Stimulated activated CD4-positive, alpha-beta T cell treated with anti-CD3 and anti-CD28 coated beads, Interleukin-15, amount 100 ng/mL, for 1 hour (primary cell): ENCODE measurements at places on chromosomes 12 and 14.

DNA sequence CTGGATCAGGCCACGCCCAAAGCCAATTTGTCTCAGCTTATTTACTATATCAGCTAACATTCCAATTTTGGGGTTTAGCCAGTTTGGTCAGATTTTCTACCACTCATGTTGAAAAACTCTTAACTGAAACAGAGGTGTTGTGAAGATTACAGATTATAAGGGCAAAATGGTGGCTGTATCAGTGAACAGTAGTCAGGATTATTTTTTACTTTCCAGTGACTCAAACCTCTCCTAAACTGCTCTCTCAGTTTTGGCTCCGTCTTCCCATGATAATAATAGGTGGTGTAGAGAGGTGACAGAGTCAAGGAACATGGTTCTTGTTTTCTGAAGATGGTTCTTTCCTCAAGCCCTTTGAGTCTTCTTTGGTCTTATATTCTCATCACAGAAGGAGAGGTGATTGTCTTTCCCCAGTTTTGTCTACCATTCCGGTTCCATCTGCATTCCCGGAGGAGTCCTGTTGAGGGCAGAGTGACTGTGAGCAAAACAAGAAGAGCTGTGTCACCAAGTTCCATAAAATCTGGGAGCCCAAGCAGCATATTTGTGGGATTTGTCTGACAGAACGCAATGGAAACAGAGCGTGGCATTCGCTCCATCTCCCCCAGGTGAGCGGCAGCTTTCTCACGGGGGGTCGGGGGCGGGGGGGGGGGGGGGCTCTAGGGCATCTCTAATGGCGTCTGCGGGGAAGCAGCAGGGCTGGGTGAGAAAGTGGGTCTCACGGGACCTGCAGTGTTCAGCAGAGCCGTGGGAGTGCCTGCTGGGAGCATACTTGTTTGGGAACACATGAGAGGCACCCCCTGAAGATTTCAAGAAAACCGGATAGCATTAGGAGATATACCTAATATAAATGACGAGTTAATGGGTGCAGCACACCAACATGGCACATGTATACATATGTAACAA lies 59.1 kb downstream of the TBC1D30 start:
- DNase-seq = no peak

- DNase-seq = no peak
Observed at GRCh38 chr12:53052419-53053217, 2.8 kb downstream of the TNS2 start.

DNA sequence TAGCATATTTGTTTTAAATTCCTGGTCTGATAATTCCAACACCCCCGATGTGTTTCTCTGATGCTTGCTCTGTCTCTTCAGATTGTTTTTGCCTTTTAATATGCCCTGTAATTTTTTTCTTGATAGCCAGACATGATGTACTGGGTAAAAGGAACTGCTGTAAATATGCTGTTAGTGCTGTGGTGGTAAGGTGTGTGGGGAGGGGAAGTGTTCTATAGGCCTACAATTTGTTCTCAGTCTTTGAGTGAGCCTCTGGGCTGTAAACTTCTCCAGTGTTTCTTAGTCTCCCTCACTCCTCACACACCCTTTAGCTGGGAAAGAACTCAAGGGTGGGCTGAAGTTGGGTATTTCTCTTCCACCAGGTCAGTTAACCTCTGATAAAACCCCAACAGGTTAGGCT lies 147.0 kb upstream of the OR4E1 start:
- no peak for DNase-seq

DNA sequence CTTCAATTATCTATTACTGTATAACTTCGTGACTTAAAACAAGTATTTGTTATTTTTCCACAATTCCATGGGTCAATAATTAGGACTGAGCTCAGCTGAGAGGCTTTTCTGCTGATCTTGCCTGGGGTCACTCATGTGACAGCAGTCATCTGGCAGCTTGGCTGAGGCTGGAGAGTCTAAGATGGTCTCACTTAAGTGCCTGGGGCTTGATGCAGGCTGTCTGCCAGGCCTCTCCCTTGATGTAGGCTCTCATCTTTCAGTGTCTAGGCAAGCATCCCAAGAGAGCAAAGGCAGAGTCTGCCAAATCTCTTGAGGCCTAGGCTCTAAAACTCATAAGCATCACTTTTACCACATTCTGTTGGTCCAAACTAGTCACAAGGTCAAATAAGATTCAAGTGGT lies 93.2 kb downstream of the NKX2-1 start:
- no peak for DNase-seq

GRCh38 chr12:47021298-47021697 lies 58.1 kb upstream of the PCED1B start:
- no peak for DNase-seq

DNA sequence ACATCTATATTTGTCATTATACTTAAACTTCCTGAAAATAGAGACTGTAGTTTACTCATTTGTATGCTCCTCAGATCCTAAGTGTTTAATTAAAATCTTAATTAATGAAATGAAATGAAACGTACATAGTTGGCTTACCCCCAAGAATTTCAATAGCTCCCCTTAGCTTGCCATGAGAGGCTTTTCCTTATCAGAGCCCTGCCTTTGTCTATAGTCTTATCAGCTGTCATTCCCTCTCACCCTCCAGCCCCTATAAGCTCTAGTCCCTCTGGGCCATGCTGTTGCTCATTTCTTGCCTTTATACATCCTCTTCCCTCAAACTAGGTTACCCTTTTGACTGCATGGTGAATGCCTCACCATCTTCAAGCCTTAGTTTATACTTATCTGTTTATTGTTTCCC lies 1.1 kb upstream of the RTRAF start:
- DNase-seq = no peak

GRCh38 chr12:76698966-76699365 lies 64.9 kb upstream of the ZDHHC17 start:
- DNase-seq = no peak

DNA sequence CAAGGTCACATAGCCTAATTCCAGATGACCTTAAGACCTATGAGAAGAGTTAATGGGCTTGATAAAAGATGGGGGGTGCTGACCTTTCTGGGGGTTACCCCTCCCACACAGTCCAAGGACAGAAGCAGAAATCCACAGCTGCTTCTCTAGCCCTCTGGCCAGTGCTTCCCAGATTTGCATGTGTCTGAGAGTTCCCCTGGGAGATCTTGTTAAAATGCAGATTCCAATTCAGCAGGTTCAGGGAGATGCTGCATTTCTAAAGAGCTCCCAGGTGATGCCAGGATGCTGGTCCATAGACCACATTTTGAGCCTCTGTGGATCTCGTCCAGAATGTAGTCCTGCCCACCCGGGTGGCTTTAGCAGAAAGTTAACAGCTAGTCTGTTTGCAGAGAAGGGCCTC lies 82.1 kb downstream of the WSCD2 start:
- no peak for DNase-seq

DNA sequence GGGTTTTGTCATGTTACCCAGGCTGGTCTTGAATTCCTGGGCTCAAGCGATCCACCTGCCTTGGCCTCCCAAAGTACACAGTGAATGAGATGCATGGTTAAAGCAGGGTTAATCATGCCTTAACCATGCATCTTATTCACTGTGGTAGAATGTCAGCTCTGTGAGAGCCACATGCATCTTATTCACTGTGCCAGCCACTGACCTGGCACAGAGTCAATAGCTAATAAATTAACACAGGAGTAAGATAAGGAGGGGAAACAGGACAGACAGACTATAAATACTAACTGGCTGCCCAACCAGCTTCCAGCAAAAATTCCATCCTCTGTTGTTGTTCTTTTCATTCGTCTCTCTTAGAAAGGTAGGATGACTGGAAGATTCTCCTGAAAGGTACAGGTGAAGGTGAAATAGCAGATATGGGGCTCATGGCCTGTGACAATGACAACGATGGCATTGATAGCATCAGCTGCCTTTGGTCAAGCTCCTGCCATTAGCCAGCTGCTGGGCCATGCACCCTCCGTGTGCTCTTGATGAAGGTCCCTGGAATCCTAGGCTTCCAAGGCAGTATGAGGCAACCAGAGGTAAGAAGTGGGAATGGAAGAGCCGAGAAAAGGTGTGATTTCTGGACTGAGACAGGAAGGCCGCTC lies 76.6 kb downstream of the ZNF664 start:
- DNase-seq = no peak

GRCh38 chr12:98238515-98239130 lies 276.8 kb upstream of the TMPO start:
- DNase-seq = no peak

GRCh38 chr14:101369916-101370592 lies 191.2 kb upstream of the DIO3 start:
- no peak for DNase-seq

GRCh38 chr12:46383654-46384450 lies 11.3 kb upstream of the SLC38A2 start:
- peak; percentile 45 for DNase-seq

GRCh38 chr12:108750526-108750925 lies 19.2 kb upstream of the CORO1C start:
- DNase-seq = no peak

- DNase-seq = no peak
Observed at GRCh38 chr12:118061873-118062843, 1.2 kb upstream of the WSB2 start.

DNA sequence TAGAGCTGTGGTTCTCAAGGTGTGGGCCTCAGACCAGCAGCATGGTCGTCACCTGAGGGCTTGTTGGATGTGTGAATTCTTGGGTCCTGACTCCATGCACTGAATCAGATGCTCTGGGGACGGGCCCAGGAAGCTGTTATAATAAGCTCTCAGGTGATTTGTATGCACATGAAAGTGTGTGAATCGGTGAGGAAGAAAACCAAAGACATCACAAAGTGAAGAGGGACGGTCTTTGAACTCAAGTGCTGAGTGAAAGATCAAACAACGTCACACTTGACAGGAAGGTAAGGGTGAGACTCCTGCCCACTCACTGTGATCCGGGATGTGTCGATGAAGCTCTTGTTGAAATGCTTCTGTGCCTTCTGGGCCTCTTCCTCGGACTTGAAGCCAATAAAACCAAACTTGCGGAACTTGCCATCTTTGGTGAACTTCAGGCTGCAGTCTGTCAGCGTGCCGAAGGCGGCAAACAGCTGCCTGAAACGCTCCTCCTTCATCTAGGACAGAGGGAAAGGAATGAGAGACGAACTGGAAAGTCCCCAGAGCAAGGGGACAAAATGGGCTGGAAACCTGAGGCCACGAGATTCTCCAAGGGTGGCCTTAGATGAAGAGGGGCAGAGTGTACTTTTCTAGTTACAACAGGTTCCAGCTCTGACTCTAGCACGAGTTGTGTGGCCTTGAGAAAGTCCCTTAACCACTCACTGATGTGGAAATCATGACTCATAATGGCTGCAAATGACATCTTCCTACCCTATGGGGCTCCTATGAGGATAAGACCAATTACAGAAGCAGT lies 4.0 kb downstream of the RBM19 start:
- DNase-seq = peak; percentile 5

GRCh38 chr12:53975064-53975471 lies 314 bp upstream of the HOTAIR start:
- DNase-seq = no peak

DNA sequence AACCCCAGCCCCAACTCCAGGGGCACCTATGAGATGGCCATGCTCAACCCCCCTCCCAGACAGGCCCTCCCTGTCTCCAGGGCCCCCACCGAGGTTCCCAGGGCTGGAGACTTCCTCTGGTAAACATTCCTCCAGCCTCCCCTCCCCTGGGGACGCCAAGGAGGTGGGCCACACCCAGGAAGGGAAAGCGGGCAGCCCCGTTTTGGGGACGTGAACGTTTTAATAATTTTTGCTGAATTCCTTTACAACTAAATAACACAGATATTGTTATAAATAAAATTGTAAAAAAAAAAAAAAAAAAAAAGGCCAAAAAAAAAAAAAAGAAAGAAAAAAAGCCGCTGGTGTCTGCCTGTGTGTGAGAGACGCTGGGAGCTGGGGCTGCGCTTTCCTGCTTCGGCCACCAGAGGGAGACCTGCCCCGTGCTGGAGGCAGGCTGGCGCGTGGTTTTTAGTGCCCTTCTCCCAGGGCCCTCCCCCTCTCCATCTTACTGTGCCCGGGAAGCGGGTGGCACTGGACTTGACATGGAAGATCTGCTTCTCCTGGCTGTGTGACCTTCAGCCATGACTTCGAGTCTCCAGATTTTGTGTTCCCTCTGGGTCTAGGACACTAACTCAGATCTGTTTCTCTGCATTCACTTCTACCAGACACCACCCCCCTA lies 3.4 kb upstream of the NXPH4 start:
- peak; percentile 77 for DNase-seq

DNA sequence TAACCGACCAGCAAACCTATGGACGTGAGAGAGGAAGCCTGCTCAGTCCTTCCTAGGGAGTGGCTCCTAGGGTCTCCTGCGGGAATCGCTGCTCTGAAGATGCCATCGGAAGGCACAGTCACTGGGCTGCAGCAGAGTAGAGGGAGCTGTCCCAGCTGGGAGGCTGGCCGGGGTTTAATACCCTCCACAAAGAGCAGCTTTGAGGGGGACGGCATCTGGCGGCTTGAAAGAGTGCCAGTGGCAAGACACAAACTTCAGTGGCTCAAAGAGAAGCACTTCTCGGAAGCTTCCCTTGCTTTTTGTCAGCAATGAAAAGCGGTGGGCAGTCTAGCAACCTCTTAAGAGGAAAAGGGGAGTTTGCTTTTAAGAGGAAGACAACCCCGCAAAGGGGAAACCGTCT lies 114.6 kb downstream of the TMEM132C start:
- no peak for DNase-seq

DNA sequence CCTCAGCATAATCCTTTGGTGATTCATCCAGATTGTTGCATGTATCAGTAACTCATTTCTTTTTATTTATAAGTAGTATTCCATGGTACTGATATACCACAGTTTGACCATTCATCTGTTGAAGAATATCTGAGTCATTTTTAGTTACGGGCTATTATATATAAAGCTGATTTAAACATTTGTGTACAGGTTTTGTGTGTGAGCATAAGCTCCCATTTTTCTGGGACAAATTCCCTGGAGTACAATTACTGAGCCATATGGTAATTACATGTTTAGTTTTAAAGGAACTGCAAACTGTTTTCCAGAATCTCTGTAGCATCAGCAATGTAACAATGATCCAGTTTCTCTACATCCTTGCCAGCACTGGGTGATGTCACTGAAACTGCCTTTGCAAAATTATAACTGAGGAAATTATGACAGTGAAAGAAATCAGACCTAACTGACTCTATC lies 236.2 kb upstream of the KRR1 start:
- no peak for DNase-seq

GRCh38 chr14:96616161-96616721 lies 114.1 kb downstream of the PAPOLA start:
- no peak for DNase-seq

- no peak for DNase-seq
Observed at GRCh38 chr12:52232203-52232673, 805 bp upstream of the KRT7 start.

- DNase-seq = no peak
Observed at GRCh38 chr12:89663577-89664357, 44.9 kb downstream of the ATP2B1 start.

DNA sequence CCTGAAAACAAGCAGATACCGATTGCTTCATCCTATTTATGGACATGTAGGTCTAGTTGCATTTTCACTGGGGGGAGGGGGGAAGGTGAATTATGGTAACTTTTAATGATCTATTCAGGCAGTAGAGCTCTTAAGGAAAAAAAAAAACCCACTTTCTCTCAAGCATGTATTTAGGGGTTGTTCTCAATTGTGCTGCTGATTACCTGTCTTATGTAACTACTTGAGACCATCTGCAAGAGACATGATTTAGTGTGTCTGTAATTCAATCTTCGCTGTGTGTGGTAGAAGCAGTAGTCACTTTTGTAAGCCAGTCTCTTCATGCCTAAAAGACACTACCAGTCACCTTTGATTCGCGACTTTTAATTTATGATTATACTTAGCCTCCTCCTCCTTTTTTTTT lies 8.9 kb downstream of the CALM1 start:
- DNase-seq = no peak

- DNase-seq = no peak
Observed at GRCh38 chr12:124560146-124560890, 7.1 kb downstream of the NCOR2 start.
